ENCODE measurements at places on chromosomes 4 and X.

- no peak for DNase-seq
Observed at GRCh38 chr4:105417624-105418023, 56.2 kb downstream of the PPA2 start.

DNA sequence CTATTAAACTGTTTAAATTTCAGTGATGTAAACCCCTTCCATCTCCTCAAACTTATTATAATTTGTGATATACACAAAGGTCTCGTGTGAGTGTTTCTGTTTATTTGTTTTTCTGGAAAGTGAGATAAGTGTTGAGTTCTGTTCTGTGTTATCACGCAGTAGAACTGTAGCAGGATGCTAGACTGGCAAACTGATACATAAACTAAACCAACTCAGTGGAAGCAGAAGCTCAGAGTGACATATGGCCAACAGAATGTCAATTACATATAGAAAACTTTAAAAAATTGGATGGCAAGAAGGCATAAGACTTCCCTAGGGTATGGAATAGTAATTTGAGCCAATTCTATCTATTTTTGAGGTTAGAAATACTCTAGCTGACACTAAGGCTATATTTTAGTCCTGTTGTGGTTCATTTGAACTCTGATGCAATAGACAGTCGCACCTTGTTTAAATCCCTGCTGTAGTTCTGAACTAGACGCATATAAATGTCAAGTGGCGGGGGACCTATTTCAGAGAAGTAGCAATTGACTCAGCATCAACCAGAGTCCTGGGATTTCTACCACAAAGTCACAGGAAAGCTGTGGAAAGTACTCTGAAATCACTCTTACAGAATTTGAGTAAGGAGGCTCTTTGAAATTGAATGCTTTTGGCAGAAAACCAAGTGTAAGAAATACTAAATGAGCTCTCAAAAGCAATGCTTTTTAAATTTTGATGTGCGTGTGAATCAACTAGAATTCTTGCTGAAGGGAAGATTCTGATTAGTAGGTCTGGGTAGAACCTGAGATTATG, 294.4 kb downstream of the INPP4B start:
- DNase-seq: no peak

GRCh38 chr4:31146366-31146765, 426.2 kb downstream of the PCDH7 start:
- no peak for DNase-seq

DNA sequence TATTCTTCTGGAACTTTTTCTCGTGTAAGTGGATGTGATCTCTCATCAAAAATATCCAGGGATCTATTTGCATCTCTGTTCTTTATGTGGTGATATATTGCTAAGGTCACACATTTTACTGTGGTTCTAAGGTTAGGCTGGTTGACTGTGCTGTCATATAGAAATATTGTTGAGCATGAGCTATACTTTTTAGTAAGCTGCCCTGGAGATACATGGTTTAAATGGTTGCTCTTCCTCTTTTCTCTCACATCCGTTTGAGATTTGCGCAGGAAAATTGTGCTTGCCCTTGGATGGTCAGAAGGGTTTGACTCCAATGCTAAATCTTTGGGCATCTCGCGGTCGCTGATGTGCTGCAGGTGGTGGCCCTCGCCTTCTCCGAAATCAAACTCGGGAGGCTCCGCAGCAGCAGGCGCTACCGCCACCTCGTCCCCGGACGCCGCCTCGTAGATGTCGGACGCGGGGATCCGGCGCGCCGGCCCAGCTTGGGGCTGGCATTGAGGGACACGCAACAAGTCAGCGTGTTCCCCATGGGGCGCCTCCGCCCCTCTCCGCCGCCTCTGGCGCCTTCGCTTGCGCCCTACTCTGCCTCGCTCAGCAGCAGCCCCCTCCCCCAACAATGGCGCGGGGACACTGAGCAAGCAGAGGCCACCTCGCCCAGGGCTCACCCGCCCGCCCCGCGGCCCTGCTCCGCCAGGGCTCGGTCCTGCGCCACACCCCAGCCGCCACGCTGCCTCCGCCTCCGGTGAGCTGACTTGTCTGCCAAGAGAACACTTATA, 154.5 kb downstream of the MSN start:
- peak; percentile 6 for DNase-seq

DNA sequence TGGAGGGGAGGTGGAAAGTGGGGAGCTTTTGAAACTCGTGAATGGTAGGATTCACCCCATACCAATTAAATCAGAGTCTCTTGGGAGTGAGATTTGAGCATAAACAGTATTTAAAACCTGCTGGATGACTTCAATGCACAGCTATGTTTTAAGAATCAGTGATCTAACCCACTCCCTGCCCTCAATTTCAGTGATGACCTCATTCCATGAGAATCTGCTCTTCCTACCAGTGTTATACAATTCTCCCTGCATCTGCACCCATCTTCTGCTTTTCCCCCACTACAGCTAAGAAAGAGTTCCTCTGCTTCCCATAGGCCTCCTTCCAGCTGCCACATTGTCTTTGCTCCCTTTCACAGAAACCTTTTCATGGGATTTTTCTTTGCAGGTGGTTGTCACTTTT, 18.3 kb upstream of the H2AZ1 start:
- DNase-seq: no peak

DNA sequence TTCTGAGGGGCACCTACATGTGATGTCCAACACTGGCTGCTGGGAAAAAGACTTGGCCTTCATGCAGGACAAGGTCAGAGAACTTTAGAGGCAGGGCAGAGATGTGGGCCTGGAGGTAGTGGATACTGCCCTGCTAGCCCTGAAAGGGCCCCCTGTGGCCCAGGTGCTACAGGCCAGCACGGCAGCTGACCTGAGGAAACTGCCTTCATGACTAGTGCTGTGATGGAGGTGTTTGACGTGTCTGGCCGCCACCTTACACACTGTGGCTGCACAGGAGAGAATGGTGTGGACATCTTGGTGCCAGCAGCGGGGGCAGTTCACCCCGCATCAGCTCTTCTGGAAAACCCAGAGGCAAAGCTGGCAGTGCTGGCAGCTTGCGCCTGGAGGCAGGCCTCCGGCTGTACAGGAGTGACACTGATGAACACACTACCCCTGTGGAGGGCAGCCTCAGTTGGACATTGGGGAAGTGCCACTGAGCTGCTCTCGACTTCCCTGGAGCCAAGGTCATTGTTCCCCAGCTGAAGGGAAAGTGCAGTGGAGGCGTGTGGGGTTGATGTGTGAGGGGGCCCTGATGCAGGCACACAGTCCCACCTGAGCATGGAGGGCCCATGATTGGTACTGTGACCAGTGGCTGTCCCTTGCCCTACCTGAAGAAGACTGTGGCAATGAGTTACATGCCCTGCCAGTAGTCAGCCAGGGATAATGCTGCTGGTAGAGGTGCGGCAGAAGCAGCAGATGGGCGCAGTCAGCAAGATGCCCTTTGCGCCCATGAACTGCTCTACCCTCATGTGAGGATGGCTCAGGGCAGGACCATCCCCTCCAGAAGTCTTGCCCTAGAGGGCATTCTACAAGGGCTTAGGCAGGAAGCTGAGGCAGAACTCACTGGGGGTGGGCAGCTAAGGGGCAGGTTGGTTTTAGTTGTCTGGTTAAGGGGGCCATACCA, 36.9 kb downstream of the COQ2 start:
- no peak for DNase-seq

DNA sequence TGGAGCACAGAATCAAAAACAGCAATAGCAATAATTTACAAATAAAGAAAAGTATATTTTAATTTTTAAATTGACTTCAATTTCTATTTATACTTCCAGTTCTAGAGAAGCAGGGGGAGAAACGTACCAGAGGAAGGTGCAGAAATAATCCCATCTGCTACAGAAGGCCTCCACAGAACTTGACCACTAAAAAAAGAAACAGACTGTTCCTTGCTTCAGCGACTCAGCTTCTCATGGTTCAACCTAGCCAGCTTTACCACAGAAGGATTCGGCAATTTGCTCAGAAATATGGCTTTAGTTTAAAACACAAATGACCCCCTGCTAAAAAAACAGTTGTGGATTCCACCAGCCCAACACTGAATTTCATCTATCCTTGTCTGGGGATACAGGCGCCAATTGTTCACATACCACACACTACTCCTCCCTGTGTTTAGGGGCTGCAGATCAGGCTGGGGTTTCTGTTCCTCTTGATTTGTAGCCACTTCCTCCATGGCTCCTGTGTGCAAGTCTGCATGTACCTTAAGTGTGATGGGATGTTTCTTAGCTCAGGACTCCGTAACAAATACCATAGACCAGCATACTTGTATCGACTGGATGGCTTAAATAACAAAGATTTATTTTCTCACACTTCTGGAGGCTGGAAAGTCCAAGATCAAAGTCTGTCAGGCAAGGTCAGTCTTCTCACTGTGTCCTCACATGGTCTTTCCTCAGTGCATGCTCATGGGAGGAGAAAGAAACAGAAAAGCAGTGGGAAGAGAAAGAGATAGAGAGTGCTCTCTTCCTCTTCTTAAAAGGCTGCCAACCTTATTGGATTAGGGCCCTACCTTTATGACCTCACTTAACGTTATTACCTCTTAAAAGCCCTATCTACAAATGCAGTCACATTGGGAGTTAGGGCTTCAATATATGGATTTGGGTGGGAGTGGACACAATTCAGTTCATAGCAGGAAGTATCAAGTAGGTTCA, 79.1 kb downstream of the AMOT start:
- DNase-seq: no peak

DNA sequence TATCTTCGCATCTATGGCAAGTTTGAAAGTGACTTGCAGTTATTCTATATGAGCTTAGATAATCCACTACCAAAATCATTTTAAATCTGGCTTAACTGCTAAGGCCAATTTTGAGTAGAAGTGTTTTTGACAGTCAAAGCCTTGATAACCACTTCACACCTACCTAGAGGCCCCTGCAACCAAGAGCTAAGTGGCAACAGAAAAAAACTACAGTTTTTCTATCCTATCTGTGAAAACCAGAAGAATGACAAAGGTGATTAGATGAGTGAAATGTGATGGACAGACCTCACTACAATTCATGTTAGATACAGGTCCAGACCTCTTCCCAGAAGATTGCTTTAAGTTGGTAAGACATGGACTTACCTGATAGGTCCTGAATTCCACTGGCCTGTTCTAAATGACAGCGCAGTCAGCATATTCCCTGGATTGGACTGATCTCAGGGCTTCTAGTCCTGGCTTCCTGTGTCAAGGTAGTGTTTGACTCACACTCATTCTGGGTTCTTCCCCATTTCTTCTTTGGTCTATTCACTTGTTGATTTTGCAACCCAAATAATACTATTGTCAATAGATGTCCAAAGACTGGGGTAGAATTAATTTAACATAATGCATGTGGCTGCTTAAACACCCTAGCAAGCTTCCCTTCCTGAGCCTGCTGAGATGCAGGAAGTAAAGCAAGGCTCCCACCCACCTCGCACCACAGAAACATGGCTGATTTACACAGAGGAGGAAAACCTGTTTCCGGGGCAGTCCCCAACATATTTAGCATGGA, 65.1 kb downstream of the PPP3CA start:
- DNase-seq: no peak

GRCh38 chr4:3345384-3345783, 52.6 kb downstream of the RGS12 start:
- no peak for DNase-seq

- DNase-seq: peak; percentile 39
Observed at GRCh38 chrX:119753639-119754257, 4.6 kb upstream of the SOWAHD start.

DNA sequence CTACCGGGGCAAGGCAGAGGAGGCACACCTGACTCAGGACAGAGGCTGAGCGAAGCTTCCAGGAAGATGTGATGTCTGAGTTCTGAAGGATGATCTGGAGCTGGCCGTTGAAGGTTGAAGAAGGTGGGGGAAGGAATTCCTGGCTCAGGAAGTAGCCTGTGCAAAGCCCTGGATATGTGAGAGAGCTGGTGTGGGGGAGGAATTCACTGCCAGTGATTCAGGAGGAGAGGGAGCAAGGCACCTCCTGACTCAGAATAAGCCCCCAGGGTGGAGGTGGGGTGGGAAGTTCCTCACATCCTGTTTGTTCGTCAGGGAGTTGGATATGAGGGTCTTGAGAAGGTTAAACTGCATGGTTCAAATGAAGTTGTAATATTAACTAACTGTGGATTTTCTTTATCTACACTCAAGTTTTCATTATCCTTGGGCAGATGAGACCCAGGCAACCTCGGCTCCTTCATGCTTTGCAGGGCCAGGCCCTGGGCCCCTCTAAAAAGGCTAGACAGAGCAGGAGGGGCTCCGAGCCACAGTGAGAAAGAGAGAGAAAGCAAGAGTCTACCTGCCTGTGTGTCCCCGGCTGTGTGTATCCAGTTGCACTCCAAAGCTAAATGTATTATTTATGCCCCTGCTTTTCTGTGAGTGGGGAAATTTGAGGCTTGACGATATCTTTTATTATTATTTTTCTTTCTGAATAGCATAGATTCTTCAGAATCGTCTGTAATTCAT, 7.1 kb downstream of the NHSL2 start:
- no peak for DNase-seq

- no peak for DNase-seq
Observed at GRCh38 chr4:4427121-4427870, 40.4 kb downstream of the NSG1 start.

GRCh38 chrX:32839781-32840180, 371.6 kb downstream of the DMD start:
- DNase-seq: no peak

DNA sequence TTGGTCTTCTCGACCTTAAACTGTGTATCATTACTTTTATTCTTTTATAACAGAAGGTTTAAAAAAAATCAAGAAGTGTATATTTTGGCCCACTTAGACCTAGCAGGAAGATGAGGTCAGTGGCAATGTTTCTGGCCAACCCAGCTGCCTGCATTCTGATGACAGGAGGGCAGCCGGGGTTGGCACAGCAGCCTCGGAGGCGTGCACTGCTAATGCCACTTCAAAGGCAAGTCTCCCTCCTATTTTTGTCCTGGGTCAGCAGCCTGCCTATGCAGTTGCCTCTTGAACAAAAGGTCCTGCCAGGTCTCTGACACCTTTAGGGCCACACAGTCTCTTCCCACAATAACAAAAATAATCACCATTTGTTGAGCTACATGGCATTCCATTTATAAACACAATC, 89.4 kb upstream of the MYOZ2 start:
- DNase-seq: no peak

- DNase-seq: peak; percentile 9
Observed at GRCh38 chr4:48780865-48781214, 761 bp upstream of the FRYL start.

DNA sequence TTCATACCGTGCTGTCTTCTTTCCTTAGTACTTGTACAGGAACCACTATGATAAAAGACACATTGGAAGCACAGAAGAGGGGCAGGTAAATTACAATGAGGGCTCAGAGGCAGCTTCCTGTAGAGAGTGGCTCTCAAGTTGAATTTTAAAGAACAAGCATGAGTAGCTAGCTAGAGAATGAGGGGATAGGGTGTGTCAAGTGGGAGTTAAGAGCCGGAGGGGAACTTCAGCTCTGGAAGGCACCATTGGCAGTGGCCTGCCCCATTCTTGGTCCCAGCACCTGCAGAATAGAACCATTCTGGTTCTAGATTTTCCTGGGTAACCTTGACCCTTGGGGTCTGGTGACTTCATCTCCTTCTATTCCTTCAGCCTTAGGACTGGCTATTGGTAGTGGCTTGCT, 34.0 kb upstream of the JADE1 start:
- DNase-seq: no peak

GRCh38 chrX:43500246-43500645, 155.9 kb upstream of the MAOA start:
- DNase-seq: no peak

Measured in effector memory CD4-positive, alpha-beta T cell (primary cell).